Right cardiac atrium (tissue), 5 donors: ENCODE measurements at places on chromosomes 5 and 9. TPM values are rescaled to one million over a fixed set of nuclear protein-coding genes. Genes with fewer than 3 reads are reported as not detected.

The ZFP2 gene
- 0.91 TPM for total RNA-seq

The GPR151 gene
- not detected for total RNA-seq

The ADGRV1 gene
- 0.67 TPM for total RNA-seq

The IRGM gene
- total RNA-seq, result not detected

The GRAMD2B gene
- 33.6 TPM for total RNA-seq

The AUH gene
- total RNA-seq, result 26.9 TPM

The SLCO6A1 gene
- total RNA-seq, result not detected

The BTNL8 gene
- total RNA-seq, result not detected

The CMYA5 gene
- 884 TPM for total RNA-seq

The KIF24 gene
- total RNA-seq, result 0.25 TPM

The PIP5KL1 gene
- not detected for total RNA-seq

The ADGRD2 gene
- total RNA-seq, result 0.29 TPM

The MEGF9 gene
- 12.8 TPM for total RNA-seq

The CDX1 gene
- not detected for total RNA-seq

The ARHGEF28 gene
- total RNA-seq, result 1.1 TPM

The KIF12 gene
- total RNA-seq, result 0.44 TPM

The C1QTNF2 gene
- 4.3 TPM for total RNA-seq

The PAEP gene
- not detected for total RNA-seq

The SV2C gene
- 0.14 TPM for total RNA-seq

The CERCAM gene
- total RNA-seq, result 12.8 TPM

The SRA1 gene
- total RNA-seq, result 27.4 TPM

The LCN15 gene
- total RNA-seq, result 1.3 TPM

The ADAMTS6 gene
- 0.86 TPM for total RNA-seq

The OMD gene
- total RNA-seq, result 13.5 TPM

The HAVCR2 gene
- 5.0 TPM for total RNA-seq

The ACOT12 gene
- total RNA-seq, result not detected

The CARTPT gene
- 0.34 TPM for total RNA-seq

The CDKN2B-AS1 gene
- not detected for total RNA-seq

The TCF7 gene
- total RNA-seq, result 4.0 TPM

The IFNE gene
- total RNA-seq, result not detected

The KIF4B gene
- total RNA-seq, result not detected

The PRDM9 gene
- total RNA-seq, result not detected

The SGCD gene
- 75.8 TPM for total RNA-seq

The PCDHA9 gene
- not detected for total RNA-seq
